ENCODE measurements at places on chromosomes 12 and 14. TPM values are rescaled to one million over a fixed set of nuclear protein-coding genes. Genes with fewer than 3 reads are reported as not detected.
A peak's percentile ranks its signal among the peaks of the same experiment; 100 is the strongest.

Gene PLEK2
- not detected for total RNA-seq

Gene CRIP2
- 3.5 TPM for total RNA-seq

Gene ARG2
- total RNA-seq, result 92.4 TPM

Gene GLIPR1L1
- total RNA-seq, result not detected

Gene COCH
- total RNA-seq, result 31.1 TPM

Gene WNT5B
- total RNA-seq, result 73.8 TPM

Gene SDS
- total RNA-seq, result not detected

Gene RND1
- 9.8 TPM for total RNA-seq

Gene PAPLN
- 17.3 TPM for total RNA-seq

Gene SLC15A5
- total RNA-seq, result not detected

Gene PTPN6
- total RNA-seq, result 4.4 TPM

Gene SSTR1
- not detected for total RNA-seq

Gene OTX2
- total RNA-seq, result 453 TPM

Gene LTB4R2
- 1.8 TPM for total RNA-seq

Gene HSP90B1
- 588 TPM for total RNA-seq

DNA sequence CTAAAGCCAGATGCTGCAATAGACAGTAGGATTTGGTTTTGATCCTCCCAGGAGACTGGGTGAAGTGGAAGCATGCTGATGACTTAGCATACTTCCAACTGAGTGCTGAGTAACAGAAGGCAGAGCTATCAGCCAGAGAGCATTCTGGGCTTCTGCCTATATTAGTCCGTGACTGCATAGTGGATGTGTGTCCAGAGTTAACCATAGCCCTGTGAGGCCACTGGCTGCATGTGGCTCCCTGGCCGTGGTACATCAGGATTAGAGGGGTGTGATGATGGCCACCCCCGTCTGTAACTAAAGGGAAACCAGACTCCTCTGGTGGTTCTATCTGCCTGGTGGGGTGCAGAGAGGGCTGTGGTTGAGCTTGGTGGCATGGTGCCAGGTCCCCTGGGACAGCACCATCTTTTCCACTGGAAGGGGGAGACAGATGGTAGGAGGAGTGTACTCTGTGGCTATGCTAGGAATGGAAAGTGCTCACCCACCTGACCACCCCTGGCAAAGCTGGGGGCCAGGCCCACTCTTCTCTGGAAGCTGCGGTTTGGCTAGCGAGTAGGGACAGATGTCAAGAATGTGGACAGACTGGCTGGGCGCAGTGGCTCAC is 27.4 kb downstream of the ABCD4 start:
- no peak for DNase-seq
- H3K36me3 ChIP-seq, result no peaks in the 10 kb centered on the region
- H3K4me3 ChIP-seq, result no peak overlapping the region
- no peaks in the 10 kb centered on the region for H3K27me3 ChIP-seq

DNA sequence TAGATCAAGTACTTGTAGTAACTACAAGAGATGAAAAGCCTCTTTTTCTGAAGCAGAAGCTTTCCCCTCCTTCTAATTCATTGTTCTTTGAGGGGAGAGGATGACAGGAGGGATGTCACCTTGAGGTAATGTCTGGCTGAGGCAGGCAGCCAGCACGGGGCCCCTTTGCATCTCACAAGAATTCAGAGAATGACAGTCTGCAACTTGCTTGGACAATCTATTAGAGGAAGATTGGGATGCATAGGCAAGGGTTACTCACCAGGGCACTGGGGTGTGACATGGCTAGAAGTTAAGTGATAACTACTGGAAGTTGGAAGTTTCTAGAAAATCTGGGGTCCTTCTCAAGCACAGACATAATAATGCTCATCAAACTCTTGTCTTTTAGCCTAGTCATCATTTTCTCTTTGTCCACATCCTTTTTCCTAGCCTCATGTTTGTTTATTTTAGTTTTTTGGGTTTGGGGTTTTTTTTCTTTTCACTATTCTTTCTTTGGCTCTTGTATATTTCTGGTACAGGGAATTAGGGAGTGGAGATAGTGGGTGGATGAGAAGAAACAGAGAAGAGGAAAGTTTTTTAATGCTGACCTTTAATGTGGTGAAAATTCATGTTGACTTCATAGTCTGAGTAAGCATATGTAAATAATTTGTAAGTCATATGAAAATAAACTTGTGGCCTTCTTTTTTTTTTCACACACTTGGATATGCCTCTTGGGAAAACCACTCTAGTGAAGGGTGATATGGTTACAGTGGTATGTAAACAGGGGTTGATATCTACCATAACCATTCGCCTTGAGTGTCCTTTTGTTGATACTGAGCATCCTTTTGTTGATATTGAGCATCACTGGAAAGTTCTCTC is 55.1 kb downstream of the TTLL5 start:
- H3K4me3 ChIP-seq, result no peak overlapping the region
- H3K27ac ChIP-seq, result no peak overlapping the region
- peaks cover 17% of the 10 kb centered on the region for H3K4me1 ChIP-seq
- DNase-seq, result no peak

GRCh38 chr12:3125674-3126073 is 48.5 kb downstream of the TSPAN9 start:
- DNase-seq, result no peak
- no peak overlapping the region for H3K4me3 ChIP-seq
- peaks cover 3% of the 10 kb centered on the region for H3K4me1 ChIP-seq
- H3K27me3 ChIP-seq, result no peaks in the 10 kb centered on the region
- H3K36me3 ChIP-seq, result no peaks in the 10 kb centered on the region
- H3K27ac ChIP-seq, result no peak overlapping the region

GRCh38 chr12:97639702-97640101 is 177.1 kb downstream of the RMST start:
- no peak for DNase-seq
- H3K36me3 ChIP-seq, result no peaks in the 10 kb centered on the region
- peaks cover 56% of the 10 kb centered on the region for H3K4me1 ChIP-seq
- no peak overlapping the region for H3K4me3 ChIP-seq

- peaks cover 12% of the 10 kb centered on the region for H3K4me1 ChIP-seq
- no peaks in the 10 kb centered on the region for H3K36me3 ChIP-seq
- no peak overlapping the region for H3K4me3 ChIP-seq
- no peaks in the 10 kb centered on the region for H3K27me3 ChIP-seq
- DNase-seq, result no peak
- H3K27ac ChIP-seq, result no peak overlapping the region
These were observed 5.3 kb downstream of the ASB2 start for GRCh38 chr14:93970965-93971634.

DNA sequence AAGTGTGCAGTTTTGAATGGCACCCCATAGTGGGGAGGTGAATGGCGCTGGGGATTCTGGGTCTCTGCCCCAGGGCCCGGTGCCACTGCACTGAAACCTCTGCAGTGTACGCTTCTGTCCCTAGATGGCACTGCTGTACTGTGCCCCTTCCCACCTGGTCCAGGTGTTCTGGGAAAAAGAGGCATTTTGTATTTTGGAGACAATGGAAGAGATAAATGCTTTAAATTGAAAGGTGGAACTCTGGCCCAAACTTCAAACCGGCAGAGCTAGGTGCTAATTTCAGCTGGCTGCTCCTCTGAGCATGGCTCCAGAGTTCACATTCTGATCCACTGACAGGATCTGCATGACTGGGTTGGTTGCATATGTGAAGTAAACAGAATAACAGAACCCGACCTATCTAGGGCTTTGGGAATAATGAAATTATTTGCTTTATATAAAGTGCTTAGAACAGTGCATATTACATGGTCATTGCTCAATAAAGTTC is 52.2 kb downstream of the KRT80 start:
- no peaks in the 10 kb centered on the region for H3K36me3 ChIP-seq
- no peak overlapping the region for H3K4me3 ChIP-seq
- no peak overlapping the region for H3K27ac ChIP-seq
- peak; percentile 68 for DNase-seq
- H3K27me3 ChIP-seq, result no peaks in the 10 kb centered on the region
- H3K4me1 ChIP-seq, result no peaks in the 10 kb centered on the region

DNA sequence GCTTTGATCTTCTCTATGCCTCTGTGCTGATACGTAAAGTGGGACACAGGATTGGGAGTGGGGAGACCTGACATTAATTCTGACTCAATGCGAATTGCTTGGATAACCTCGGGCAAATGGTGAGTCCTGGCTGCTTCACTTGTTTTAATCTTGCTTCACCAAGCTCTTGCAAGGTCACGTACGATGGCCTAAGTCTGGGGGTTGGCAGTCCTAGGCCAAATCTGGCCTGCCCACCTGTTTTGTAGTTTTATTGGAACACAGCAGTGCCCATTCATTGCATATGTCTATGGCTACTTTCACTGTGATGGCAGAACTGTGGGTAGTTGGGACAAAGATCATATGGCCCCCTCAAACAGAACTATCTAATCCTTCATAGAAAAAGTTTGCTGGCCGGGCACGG is 13.4 kb downstream of the CLSTN3 start:
- no peak overlapping the region for H3K27ac ChIP-seq
- no peak for DNase-seq
- no peaks in the 10 kb centered on the region for H3K27me3 ChIP-seq
- H3K4me1 ChIP-seq, result no peaks in the 10 kb centered on the region
- no peaks in the 10 kb centered on the region for H3K36me3 ChIP-seq

- no peak overlapping the region for H3K4me3 ChIP-seq
- no peak overlapping the region for H3K27ac ChIP-seq
- no peaks in the 10 kb centered on the region for H3K36me3 ChIP-seq
- DNase-seq, result peak; percentile 65
These were observed 169.5 kb upstream of the RTL1 start for GRCh38 chr14:101072945-101073597.

DNA sequence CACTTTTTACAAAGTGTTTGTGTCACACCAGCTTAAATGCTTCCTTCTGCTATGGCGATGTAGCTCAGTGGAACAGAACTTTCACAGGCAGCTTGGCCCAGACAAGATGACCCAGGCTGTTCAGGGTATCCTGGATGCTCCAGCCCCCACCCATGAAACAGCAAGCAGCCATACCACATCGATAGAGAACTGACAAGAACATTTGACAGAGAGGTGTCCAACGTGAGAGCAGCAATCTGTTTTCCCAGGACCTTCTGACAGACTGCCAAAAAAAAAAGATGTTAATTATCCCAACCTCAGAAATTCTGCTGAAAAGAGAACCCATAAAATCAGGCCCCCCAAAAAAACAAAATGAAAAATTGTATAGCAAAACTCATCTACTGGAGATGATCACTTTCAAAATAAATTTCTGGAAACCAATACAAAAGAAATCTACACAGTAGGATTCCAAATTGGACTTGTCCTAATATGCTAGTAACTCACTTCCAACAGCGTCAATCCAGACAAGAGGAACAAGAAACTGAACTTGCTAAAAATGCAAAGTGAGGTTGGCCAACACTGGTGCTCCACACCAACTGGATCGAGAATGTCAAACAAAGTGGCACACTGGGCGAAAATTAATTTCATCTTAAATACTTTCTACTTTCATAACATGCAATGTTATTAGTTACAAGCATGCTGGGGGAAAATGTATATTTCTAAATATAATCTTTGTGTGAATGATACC is 118.8 kb downstream of the DPF3 start:
- H3K4me1 ChIP-seq, result no peaks in the 10 kb centered on the region
- no peak overlapping the region for H3K27ac ChIP-seq
- H3K4me3 ChIP-seq, result no peak overlapping the region
- H3K27me3 ChIP-seq, result no peaks in the 10 kb centered on the region

DNA sequence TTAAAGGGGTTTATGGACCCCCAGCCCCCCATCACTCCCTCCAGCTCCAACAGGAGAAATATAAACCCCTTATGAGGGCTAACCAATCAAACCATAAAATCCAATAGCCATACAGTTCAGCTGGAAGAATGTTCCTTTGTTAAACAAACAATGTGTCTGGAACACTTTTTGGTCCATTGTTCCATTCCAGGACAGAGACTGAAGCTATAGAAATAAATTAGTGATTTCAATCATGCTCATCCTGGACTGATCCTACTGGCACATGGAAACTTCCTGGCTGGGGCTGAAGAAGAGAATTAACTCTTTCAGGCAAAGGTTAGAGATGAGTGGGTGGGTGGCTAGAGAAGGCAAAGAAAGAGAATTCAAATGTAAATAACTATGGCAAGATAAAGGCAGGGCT is 63.4 kb downstream of the ANO2 start:
- no peak overlapping the region for H3K4me3 ChIP-seq
- H3K36me3 ChIP-seq, result no peaks in the 10 kb centered on the region
- H3K27ac ChIP-seq, result no peak overlapping the region
- peaks cover 7% of the 10 kb centered on the region for H3K4me1 ChIP-seq
- no peaks in the 10 kb centered on the region for H3K27me3 ChIP-seq

- peak overlapping the region; percentile 42 for H3K4me3 ChIP-seq
- H3K27me3 ChIP-seq, result peaks cover 46% of the 10 kb centered on the region
- no peaks in the 10 kb centered on the region for H3K36me3 ChIP-seq
- DNase-seq, result peak; percentile 34
These were observed 768.8 kb upstream of the TBX3 start for GRCh38 chr12:115452751-115453281.

- DNase-seq, result no peak
- H3K27me3 ChIP-seq, result no peaks in the 10 kb centered on the region
- H3K4me3 ChIP-seq, result no peak overlapping the region
- no peak overlapping the region for H3K27ac ChIP-seq
- H3K4me1 ChIP-seq, result no peaks in the 10 kb centered on the region
These were observed 942.3 kb upstream of the TMEM132C start for GRCh38 chr12:127324681-127325080.

- no peaks in the 10 kb centered on the region for H3K27me3 ChIP-seq
- DNase-seq, result no peak
- H3K36me3 ChIP-seq, result no peaks in the 10 kb centered on the region
- H3K27ac ChIP-seq, result no peak overlapping the region
- H3K4me3 ChIP-seq, result no peak overlapping the region
- H3K4me1 ChIP-seq, result no peaks in the 10 kb centered on the region
These were observed 17.9 kb upstream of the RAB35 start for GRCh38 chr12:120134307-120134980.

DNA sequence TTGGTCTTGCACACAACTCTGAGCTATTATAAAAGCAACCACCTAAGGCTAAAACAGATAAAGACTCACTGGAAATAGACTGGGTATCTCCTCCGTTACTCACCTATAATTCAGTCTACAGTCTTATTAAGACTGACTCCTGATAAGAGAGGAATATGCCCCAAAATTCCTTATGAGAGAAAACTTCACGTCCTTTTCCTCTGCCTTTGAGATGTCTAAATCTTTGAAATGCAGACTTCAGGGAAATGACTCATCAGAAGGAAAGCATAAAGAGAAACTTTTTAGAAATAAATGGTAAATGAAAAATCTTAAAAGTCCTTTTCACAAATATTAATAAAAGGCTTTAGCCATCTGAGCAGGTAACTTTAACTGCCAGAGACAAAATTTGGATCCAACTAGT is 187.5 kb upstream of the RTL1 start:
- no peak for DNase-seq
- H3K4me1 ChIP-seq, result no peaks in the 10 kb centered on the region
- no peaks in the 10 kb centered on the region for H3K27me3 ChIP-seq
- no peak overlapping the region for H3K27ac ChIP-seq
- H3K36me3 ChIP-seq, result no peaks in the 10 kb centered on the region
- no peak overlapping the region for H3K4me3 ChIP-seq

Data from neural progenitor cell (in vitro differentiated cells).